Stimulated activated CD8-positive, alpha-beta memory T cell treated with anti-CD3 and anti-CD28 coated beads, Interleukin-15, amount 100 ng/mL, for 4 hours (primary cell): ENCODE measurements at places on chromosomes 1 and 21.

GRCh38 chr21:40381111-40381510 is 465.8 kb downstream of the DSCAM start:
- DNase-seq: no peak

GRCh38 chr1:37360011-37360410 is 114.4 kb upstream of the ZC3H12A start:
- DNase-seq: no peak

DNA sequence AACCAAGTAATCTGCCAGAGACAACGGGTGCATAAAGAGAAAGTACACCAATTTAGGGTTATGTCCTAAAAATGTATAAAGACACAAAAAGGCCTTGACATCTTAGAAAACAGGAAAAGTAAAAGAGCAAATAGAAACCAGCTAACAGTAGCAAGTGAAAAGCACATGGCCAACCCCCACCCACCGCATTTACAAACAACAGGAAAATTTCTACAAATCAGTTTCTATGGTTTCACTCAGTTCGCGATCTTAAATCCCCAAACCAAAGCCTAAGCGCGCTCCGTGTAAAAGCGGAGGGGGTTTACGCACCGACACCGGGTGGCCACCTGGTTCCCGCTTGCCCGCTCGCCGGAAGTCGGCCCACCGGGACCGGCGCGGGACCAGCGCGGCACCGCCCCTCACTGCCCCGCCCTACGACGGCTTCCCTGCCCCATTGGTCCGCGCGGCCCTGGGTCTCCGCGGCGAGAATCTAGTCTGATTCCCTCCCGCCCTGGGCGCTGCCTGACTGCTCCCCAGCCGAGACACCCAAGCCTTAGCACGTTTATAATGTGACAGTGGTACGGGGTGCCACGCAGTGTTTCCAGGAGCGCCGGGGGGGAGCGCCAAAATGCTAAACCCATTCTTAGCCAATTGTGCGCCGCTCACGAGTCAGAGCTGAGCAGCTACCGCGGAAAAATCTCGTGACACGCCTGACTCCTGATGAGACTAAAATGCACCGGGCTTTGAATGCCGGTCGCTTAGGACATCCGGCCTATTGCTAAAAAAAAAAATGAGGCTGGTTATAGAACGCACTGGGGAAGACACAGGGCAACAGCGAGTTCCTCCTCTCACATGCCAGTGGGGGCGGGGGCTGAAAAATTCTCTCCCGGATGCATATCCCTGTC is at the start of gene GART:
Gene GART (minus strand): TSS at position 362 of the 884 bp plus-strand sequence. CDS start 2,802 bp downstream, outside the sequence.
- DNase-seq: peak; percentile 67

DNA sequence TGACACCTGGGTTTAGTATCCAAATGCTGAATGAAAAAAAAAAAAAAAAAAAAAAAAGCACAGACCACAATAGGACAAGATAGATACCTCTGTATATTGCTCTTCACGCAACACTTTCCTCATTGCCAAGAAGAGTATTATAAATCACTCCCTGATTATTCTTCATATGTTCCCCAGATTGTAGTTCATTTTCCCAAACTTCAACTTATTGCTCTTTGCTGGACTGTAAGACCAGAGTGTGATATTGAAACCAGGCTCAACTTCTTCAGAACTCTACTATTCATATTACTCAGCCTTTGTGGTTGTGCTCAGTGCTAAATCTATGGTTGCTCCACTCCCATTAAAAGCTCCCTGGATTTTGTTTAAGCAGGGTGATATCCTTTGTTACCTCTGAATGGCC is 180.4 kb downstream of the NTMT2 start:
- DNase-seq: no peak

- no peak for DNase-seq
Observed at GRCh38 chr1:200749090-200749489, 10.4 kb downstream of the CAMSAP2 start.

- DNase-seq: no peak
Observed at GRCh38 chr1:150906329-150906728, 19.4 kb downstream of the CTXND2 start.

- no peak for DNase-seq
Observed at GRCh38 chr1:70348399-70349165, 5.9 kb downstream of the ANKRD13C start.

DNA sequence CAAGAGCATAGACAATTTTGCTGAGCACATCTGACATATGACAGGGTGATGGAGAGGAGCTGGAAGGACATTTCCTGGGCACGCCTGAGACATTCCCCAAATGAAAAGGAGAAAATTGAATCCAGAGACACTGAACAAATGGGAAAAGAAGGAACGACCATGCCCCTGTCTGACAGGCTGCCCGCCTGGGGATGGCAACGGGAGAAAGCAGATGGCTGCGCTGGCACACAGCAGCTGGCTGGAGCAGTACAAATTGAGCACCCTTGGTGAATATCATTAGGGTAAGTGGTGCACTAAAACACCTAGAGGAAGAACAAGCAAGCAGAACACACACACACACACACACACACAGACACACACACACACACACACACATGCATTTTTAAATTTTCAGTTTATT is 174.3 kb upstream of the DUSP10 start:
- no peak for DNase-seq

DNA sequence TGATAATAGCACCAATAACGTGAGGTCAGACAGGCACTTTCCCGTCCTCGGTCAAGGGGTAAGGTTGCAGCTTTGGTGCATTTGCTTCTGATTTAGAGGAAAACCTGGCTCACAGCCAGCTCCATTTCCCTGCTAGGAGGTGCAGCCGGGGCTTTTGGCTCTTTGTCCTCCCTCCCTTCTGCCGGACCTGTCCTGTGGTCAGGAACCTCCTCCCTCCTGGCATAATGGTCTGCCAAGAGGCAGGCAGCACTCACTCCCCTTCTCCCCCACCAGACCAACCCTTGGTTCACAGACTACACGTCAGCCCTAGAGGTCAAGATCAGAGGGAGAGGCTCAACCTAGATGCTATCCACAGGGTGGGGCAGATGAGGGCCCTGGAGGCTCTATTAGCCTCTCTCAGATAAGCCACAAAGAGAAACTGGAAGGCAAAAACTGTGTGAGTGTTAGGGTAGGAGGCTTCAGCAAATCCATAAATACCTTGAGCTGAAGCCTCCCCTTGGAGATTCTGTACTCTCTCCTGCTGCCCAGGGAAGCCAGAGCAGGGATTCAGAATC is 64.8 kb downstream of the PLXNA2 start:
- no peak for DNase-seq

- DNase-seq: no peak
Observed at GRCh38 chr1:31615939-31616338, 1.6 kb upstream of the HCRTR1 start.

DNA sequence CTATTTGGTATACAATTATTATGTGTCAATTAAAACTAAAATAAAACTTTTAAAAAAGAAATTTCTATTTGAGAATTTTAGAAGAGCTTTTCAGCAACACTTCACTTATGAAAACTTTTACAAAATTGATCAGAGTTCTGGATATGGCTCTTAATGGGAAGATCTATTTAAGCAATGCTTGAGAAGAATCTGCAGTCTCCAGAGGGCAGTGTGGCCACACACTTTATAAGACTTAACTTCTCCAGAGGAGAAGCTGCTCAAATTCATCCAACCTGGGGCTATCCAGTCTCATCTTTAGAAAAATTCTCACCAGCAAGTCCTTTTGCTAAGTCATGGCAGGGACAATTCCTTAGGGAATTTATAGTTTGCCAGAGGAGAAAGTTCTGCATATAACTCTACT is 25.2 kb upstream of the AGO1 start:
- no peak for DNase-seq

DNA sequence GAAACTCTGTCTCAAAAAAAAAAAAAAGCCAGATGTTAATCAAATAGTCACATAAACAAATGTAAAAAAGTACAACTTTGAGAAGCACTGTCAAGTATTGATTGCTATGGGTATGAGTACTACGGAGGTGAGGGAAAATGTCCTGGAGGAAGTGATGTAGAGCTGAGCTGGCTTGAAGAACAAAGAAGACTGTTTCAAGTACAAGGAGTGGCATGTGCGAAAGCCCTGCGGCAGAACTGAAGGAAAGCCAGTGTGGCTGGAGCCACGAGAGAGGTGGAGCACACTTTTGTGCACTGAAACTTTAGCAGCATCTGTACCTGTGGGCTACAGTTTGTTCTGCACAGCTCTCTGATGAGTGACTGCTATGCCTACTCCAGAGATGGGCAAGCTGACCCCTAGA is 5.4 kb upstream of the RPS6KA1 start:
- DNase-seq: no peak

DNA sequence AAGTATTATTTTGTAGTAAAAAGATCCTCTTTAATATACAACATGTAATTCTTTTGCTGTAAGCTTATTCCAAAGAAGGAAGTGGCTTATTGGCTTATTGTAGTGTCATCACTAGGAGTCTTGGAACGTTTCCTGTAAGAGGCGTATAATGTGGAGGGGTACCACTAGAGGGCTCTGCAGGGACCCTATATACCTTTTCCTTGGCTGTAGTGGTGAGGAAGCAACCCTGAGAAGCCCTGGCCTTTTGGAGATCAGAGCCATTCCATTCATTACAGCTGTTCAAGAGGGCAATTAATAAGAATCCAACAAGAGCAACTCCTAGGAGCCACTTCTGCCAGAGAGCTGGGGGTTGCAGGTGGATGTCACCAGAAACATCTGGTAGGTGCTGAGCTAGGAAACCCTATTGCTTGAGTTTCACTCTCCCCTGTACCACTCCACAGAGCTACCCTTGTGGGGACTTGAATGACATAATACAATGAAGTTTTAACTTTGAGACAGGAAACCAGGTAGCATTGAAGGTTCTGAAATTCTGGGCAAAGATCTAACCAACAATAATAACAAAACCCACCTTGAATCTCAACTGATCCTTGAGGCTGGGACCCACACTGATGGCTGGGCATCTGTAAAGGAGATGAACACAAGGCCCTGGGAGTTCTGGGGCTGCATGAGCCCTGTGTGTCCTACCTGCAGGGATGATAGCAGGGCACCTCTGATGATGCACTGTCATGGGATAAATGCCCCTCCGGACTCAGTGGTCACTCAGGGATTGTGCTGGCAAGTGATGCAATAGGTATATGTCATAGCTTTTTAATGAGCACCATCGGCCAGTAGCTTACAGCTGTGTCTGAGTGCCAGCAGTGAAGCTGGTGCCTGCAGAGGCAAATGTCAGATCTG is 160.2 kb upstream of the COA6 start:
- no peak for DNase-seq

DNA sequence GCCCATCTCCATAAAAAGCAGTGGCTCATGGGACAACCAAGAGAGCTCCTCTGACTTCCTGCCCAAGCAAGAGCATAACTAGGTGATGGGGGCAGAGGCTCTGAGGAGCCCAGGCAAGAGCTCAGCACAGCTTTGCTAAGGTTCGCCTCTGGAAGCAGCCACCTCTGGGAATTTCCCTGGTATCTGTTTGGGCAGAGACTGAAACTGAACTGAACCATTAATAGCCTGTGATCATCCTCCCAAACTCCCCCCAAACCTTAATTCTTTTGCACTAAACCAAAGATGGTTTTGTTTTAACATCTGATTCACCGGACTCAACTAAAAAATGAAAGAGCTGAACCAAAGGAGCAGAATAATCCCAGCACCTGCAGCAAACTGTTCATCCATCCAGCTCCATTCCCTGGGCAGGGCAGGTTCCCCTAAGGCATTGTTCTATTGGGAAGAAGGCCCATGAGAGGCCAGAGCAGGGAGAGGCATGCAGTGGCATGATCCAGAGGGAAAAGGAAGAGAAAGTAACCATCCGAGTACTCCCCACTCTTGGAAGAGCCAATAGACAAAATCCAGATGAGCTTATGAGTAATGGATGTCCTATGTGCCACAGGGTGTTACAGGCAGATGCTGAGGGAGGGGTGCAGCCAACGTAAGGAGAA is 77.8 kb upstream of the KAZN start:
- no peak for DNase-seq

DNA sequence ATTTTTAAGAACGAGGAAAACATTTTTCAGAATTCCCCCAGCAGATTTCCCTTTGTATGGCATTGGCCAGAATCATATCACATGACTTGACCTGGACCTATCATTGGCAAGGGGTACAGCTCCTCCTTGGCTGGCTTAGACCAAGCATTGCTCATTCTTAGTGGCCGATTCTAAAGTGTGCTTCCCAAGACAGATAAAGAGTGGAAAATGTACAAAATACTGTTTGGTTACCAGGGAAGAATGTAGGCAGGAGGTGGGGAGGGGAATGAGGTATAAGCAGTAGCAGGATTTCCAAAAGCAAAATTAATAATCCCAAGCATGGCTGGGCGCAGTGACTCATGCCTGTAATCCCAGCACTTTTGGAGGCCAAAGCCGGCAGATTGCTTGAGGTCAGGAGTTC is 75.6 kb upstream of the KRTAP11-1 start:
- DNase-seq: no peak

- no peak for DNase-seq
Observed at GRCh38 chr1:45894331-45894730, 90.9 kb downstream of the MAST2 start.

GRCh38 chr1:55622074-55622473 is 406.9 kb upstream of the USP24 start:
- DNase-seq: no peak
